ENCODE measurements at places on chromosomes 11 and 22. TPM values are rescaled to one million over a fixed set of nuclear protein-coding genes. Genes with fewer than 3 reads are reported as not detected.

Gene CD3D
- total RNA-seq = not detected

Gene OR52N4
- not detected for total RNA-seq

Gene RAG2
- not detected for total RNA-seq

DNA sequence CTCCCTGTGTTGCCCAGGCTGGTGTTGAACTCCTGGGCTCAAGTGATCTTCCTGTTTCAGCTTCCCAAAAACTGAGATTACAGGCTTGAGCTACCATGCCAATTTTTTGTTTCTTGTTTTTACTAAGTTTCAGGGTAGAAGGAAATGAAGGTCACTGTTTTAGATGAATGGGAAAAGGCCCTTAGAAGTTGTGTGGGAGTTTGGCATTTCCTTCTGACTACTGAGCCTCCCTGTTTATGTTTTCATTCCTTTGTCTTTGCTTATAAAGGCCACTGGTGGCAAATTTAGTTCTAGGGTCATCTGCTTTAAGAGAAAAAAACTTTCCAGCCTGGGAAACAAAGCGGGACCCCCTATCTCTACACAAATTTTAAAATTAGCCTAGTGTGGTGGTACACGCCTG lies 22.1 kb downstream of the SRPRA start:
- DNase-seq = no peak

- DNase-seq = peak; percentile 84
Measured at GRCh38 chr22:48369789-48370507, 1457.7 kb downstream of the BRD1 start.

- DNase-seq = no peak
Measured at GRCh38 chr11:76765863-76766350, 17.2 kb upstream of the TSKU start.

GRCh38 chr11:112836256-112836602 lies 125.0 kb upstream of the NCAM1 start:
- DNase-seq = no peak

DNA sequence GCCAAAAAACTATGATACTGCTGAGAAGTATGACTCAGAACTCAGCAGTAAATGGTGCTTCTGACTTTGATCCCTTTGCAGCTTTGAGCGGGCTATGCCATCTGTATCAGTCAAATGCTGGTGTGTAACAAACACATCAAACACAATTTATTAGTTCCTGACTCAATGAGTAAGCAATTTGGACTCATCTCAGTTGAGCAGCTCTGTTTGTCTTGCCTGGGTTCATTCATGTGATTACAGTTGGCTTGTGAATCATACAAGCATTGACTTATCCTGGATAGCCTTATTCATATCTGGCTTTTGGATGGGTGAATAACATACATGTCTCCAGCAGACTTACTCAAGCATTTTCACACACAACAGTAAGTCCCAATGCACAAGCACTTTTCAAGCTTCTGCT lies 858.8 kb downstream of the METTL15 start:
- no peak for DNase-seq

- no peak for DNase-seq
Measured at GRCh38 chr22:11066458-11067285, 4461.3 kb upstream of the OR11H1 start.

DNA sequence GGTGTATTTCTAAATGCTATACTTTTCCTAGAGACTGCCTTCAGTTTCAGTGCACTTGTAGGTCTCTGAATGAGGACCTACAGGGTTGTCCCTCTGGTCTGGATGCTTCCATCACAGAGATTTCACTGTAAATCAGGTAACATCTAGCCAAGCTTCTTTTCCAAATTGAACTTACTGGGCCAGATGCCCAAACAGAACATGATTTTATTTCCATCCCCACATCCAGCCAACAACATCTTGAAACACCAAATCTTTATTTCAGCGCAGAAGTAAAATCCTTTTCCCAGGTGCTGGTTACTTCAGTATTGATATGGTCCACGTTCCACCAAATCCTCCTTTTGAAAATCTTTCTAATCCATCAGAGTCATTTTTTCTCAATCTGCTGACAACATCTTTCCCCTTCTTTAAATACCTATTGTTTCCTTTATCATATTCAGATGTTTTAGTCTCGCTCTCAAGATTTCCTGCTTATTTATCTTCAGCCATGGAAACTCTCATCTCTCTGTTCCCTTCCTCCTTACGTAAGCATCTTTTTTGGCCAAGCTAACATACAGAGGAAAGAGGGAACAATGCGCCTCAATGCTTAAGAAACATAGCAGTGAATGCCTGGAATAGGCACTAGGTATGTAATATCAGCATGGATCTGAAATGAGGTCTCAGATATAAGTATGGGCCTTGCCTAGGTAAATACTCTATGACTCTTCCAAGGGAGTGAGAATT lies 201.2 kb upstream of the MTNR1B start:
- DNase-seq = no peak

GRCh38 chr22:37058917-37059701 lies 7.6 kb downstream of the KCTD17 start:
- DNase-seq = no peak

All from H9 (cell line).